ENCODE measurements at places on chromosomes 3 and 15.

- no peak for DNase-seq
Measured at GRCh38 chr3:120745466-120745865, 2.9 kb downstream of the GTF2E1 start.

- no peak for DNase-seq
Measured at GRCh38 chr15:54990793-54991192, 205.9 kb downstream of the RSL24D1 start.

DNA sequence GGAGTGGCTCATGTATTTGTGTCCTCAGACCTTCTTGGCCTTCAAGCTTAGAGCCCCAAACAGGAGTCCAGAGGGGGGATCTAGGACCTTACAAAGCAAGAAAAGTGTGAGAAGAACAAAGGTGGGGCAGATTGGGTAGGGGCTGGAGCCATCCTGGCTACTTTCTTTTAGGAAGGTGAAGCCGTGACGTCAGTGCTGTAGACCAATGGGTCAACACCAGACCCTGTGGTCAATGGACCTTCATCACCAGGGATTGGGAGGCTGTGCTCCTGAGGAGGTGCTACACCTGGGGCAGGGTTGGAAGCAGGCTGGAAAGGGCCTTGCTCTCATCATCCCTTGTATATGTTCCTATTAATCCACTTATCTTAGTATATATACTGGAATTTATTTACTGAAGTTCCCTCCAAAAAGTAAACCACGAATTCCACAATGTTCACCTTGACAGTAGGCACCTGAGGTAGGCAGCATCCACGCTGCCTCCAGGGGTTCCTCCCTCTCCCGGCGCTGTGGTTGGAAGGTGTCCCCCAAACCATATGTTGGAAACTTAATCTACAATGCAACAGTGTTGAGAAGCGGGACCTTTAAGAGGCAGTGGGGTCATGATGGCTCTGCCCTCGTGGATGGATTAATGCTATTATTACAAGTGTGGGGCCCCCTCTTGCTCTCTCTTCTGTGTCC lies 21.4 kb upstream of the MCCC1 start:
- DNase-seq = no peak

GRCh38 chr3:99651531-99651930 lies 13.1 kb downstream of the COL8A1 start:
- DNase-seq = no peak

DNA sequence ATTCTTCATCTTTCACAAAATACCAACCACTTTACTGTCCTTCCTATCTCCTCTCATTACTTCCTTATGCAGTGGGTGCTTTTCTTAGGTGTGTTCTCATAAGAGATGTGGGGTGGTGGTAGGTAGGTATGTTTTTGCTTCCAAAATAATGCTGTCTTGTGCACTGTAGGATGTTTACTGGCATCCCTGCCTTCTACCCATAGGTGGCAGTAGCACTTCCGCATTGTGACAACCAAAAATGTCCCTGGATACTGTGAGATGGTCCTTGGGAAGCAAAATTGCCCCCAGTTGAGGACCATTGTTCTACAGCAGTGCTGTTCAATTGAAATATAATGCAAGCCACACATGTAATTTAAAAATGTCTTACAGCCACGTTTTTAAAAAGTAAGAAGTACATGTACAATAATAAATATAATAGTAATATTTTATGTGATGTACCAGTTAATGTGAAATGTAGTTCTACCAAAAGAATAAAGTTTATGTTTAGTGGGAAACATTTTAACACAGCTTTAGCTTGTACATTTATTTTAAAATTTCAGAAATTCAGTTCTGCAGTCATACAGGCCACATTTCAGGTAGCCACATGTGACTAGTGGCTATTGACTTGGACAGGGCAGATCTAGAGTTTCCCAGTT lies 75.2 kb downstream of the NEO1 start:
- DNase-seq = no peak
